ENCODE measurements at places on chromosomes 12 and 14. TPM values are rescaled to one million over a fixed set of nuclear protein-coding genes. Genes with fewer than 3 reads are reported as not detected.

The TUNAR gene
- not detected for total RNA-seq

The PSMD9 gene
- total RNA-seq, result 35.4 TPM

The PLCZ1 gene
- not detected for total RNA-seq

The RAB5B gene
- 113 TPM for total RNA-seq

The PTGER2 gene
- 0.76 TPM for total RNA-seq

The LRRC10 gene
- total RNA-seq, result 39.2 TPM

The LRTM2 gene
- total RNA-seq, result not detected

The CYP46A1 gene
- 2.2 TPM for total RNA-seq

The PARP11 gene
- 5.5 TPM for total RNA-seq

The GOLGA5 gene
- 18.9 TPM for total RNA-seq

The KLRC3 gene
- not detected for total RNA-seq

The CCDC196 gene
- not detected for total RNA-seq

The ALDH6A1 gene
- total RNA-seq, result 47.2 TPM

The SLC10A1 gene
- total RNA-seq, result not detected

The OVCH1 gene
- 0.24 TPM for total RNA-seq

The ALX1 gene
- total RNA-seq, result not detected

The IL31 gene
- total RNA-seq, result not detected

The ALDH1L2 gene
- total RNA-seq, result 2.7 TPM

The EPYC gene
- total RNA-seq, result not detected
